ENCODE measurements at places on chromosomes 1 and 21. TPM values are rescaled to one million over a fixed set of nuclear protein-coding genes. Genes with fewer than 3 reads are reported as not detected.

ASPM gene
- 30.0 TPM for total RNA-seq

RGS18 gene
- not detected for total RNA-seq

GREM2 gene
- not detected for total RNA-seq

CD1E gene
- total RNA-seq: not detected
